Activated T-cell treated with anti-CD3 and anti-CD28 coated beads, Interleukin-2, amount 50 U/mL, for 4 hours (primary cell): ENCODE measurements at places on chromosomes 7 and 10. TPM values are rescaled to one million over a fixed set of nuclear protein-coding genes. Genes with fewer than 3 reads are reported as not detected.

The PITX3 gene
- total RNA-seq, result 0.25 TPM

DNA sequence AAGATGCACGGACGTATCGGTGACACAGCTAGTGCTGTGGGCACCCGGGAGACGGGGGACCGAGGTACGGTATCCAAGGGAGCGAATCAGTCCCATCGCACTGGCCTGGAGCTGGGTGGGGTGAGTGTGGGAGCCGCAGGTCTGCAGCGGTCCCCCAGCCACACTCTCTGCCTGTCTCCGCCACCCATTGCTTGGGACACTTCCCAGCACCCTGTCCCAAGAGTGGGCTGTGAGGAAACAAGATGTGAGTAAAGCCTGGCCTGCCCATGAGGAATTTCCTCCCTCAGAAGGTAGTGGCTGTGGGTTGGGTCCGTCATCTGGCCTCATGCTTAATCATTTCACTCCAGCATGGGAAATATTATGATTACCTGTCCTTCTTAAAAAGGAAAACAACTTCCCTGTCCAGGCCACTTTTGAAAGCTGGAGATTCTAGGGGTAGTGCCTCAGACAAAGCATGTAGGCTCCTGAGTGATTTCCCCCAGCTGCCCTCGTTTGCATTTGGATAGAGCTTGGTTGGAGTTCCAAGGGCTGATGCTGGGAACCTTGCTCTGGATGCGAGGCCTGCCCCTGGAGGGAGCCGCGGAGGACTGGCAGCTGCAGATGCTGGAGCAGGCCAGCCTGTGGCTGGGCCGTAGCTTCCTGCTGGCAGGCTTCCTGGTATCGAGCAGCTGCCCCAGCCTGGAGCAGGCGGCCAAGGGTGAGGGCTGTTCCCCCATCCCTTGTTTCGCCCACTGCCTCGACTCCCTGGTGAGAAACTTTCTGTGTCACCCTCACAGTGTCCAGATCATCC, 6.2 kb upstream of the ACTR3C start:
- DNase-seq, result no peak

The ELN gene
- 0.15 TPM for total RNA-seq

The SH2D4B gene
- 0.22 TPM for total RNA-seq

DNA sequence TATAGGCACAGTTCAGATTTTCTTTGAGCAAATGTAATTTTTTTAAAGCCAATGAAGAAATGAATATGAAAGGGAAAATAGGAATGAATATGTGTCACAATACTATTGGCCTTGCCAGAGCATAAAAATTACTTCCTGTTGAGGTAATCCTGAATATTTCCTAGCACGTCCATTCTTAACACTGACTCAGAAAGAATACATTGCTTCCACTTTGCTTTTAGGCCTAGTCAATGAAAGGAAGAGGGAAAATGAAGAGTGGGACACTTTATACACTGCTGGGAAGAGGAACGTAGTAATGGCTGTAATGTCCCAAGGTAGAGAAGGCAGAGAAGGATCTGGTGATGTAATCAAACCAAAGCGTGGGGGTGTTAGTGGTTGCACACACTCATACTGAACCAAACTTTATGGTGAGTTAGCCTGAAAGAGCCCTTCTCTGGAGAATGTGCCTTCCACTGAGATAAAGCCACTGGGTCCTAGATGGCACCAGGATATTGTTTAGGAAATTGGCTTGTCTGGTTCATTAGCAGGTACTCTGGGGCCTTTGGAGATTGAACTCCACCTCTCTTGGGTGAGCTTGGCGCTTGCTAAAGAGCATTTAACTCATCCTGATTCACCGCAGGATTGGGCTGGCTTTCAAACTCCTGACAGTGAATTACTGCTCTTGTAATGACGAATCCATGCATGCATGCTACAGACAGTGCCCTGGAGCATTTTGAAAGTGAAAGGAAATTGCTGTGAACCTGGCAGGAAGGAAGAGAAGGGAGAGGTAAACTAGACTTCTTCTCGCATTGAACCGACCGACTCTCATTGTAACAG, 254.9 kb downstream of the KIAA1217 start:
- no peak for DNase-seq

- no peak for DNase-seq
Measured at GRCh38 chr7:142908921-142909890, 23.7 kb upstream of the TRPV6 start.

DNA sequence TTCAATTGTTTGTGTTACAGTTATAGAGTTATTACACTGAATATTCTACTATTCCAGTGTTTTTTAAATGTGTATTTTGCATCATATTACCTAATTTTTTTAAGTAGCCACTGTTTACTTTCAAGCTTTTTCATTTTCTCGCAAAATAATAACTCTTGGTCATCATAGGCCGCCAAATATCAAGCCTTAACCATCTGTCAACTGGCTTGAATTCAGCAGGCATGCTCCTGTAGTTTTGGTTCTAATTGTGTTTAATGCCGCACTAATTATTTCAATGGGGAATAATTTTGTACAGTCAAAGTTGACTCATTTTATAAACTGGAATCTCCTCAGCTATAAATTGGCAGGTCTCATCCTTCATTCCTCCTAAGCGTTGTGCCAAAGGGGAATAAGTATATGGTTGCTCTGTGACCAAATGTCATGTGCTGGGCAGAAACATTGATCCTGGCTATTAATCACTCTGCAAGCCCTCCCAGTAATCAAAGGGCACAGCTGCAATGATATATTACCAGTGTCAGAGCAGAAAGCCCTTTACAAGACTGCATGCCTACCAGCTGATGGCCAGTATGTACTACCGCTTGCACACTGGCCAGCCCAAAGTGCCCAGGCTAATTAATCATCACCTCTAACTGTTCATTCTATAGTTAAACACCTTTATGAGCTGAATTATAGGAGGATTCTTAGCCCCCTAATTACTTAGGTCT, 74.8 kb downstream of the SKAP2 start:
- no peak for DNase-seq

- DNase-seq, result no peak
Measured at GRCh38 chr7:22176791-22177412, 180.1 kb downstream of the RAPGEF5 start.
